Activated T-cell treated with anti-CD3 and anti-CD28 coated beads for 48 hours (primary cell): ENCODE measurements at places on chromosomes 12 and 14.

- DNase-seq: no peak
These were observed 25.1 kb upstream of the ZNF268 start for GRCh38 chr12:133156125-133156690.

DNA sequence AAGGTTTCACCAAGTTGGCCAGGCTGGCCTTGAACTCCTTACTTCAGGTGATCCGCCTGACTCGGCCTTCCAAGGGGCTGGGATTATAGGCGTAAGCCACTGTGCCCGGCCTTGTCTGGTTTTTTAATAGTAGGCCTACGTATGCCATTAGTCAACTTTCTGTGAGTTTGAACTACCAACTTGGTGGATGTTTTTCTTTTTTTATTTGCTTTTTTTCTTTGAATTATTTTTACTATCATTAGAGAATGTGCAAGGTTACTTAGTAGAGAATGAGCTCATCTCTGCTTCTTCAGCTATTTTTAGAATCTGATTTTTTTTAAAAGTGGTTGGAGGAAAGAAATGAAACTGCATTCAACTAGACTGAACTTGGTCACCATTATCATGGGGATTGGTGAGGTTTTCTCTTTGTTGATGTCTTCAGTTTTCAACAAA lies 51.4 kb downstream of the HMGA2 start:
- DNase-seq: no peak

DNA sequence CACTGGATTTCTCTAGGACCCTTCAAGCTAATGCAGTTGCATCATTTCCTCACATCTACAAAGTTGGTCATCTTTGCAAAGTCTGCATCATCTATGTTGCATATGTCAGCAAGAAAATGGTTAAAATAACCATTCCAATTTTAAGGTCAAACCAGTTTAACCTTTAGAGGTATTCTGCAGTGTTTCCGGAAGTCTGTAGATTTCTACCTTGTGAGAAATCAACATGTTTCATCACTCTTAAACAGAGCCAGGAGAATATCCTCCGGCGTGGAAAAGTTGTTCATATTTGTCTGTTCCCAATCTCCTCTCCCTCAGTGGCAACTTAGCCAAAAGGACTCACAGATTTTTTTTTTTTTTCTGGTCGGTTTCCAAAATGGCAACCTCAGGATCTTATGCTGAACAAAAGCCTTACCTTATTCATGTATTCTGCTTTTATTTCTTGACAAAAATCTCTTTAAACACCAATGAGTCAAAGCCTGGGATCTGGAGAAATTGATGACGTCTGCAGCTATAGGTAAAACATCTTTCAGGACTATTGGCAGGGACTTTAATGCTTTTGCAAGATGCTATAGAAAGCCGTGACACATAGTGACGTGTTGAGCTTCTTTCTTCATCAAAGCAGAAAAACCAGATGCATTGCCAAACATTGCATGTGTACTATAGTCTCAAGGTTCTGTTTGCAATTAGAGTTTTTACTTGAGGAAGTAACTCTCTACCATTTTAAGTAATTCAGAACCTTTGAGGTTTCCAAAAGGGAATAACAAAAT lies 16.0 kb upstream of the CDK17 start:
- DNase-seq: no peak

DNA sequence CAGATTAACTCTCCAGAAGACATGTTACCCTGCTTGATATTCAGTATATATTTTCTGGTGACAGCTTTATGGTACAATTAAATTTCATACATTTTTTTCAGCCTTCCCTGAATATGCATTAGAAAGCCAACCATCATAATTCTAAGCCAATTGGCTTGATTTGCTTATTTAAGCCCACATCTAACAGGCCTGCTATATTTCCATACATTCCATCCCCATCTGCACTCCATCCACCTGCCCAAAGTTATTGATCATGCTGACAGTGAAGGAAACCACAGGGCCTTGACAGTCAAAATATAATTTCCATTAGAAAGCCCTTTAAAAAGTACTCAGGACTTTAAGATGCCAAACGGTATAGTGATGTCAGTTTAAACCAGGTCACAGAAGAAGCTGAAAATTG lies 164.3 kb downstream of the GXYLT1 start:
- DNase-seq: no peak

- no peak for DNase-seq
These were observed 194.1 kb downstream of the NUAK1 start for GRCh38 chr12:105944628-105945027.

GRCh38 chr12:127063339-127064072 lies 1203.5 kb upstream of the TMEM132C start:
- DNase-seq: no peak

DNA sequence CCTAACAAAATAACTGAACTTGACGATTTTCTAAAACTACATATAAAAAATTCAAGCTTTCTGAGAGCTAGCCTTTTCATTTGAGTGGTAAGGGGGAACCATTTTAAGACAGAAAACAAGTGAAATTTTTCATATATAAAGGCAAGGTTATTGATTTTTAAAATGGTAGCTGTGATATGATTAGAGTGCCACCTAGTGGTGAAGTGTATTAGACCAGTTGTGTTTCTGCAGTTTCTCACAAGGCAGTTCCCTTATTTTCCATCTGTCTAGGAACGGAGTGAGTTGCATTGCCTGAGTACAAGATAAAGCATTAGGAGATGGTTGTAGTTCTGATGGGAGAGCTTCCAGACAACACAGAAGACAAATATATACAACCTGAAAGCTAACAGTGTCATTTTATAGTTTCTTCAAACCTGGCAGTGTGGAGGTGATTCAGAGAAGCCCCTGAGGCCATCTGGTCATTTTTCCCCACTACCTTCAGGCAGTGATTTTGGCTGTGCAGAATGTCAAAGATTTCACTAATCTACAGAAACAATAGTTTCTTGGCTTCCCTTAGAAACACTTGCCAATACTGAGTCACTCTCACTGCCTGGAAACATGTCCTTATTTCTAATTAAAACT lies 180.8 kb downstream of the C12orf50 start:
- DNase-seq: no peak
